HAP-1 (cell line): ENCODE measurements at places on chromosomes 6 and 20.

GRCh38 chr6:111985202-111985731, 68.6 kb upstream of the CCN6 start:
- DNase-seq: no peak

GRCh38 chr6:151112130-151112529, 127.6 kb upstream of the AKAP12 start:
- DNase-seq: no peak

GRCh38 chr6:67045076-67045475, 1338.0 kb upstream of the EYS start:
- no peak for DNase-seq

GRCh38 chr20:25015986-25016385, 23.4 kb upstream of the APMAP start:
- DNase-seq: no peak

GRCh38 chr6:34645627-34646026, 50.9 kb downstream of the ILRUN start:
- DNase-seq: no peak

DNA sequence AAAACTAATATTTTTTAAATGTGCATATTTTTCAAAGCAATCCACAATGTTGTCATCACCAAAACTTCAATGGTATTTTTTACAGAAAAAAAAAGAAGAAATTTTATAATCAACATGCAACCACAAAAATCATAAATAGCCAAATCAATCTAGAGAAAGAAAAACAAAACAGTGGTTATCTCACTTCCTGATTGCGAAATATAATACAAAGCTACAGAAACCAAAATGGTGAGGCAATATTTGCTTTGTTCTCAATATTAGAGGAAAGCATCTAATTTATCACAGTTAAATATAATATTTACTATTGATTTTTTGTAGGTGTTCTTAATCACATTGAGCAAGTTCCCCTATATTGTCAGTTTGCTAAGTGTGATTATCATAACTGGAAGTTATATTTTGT, 720.7 kb upstream of the ADGRB3 start:
- DNase-seq: no peak

DNA sequence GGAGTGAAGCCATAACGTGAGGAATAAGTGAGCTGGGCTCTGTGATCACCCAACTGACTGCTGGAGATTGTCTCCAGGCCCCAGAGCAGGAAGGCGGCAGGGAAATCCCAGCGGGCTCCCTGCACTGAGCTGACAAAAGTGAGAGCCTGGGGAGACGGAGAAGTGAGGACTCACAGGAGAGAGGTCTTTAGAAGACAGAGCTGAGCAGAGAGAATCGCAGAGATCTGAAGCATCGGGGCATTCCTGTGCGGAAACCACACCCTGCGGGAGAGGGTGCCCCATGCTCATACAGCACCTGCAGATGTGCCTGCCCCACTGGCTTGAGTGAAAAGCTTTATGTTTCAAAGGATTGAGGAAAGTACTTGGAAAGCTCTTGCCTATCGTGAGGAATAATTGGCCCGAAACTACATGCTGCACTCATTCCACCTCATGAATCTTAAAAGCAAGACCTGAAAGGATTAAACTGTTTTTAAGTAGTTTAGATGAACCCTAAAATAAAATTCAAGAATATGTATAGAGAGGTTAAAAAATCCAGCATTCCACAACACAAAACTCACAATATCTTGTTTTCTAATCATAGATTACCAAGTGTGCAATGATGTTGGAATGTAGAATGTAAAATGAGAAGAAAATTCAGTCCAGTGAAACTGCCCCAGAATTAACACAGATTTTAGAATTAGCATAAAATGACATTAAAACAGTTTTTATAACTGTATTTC, 17.7 kb upstream of the THBS2 start:
- peak; percentile 62 for DNase-seq

DNA sequence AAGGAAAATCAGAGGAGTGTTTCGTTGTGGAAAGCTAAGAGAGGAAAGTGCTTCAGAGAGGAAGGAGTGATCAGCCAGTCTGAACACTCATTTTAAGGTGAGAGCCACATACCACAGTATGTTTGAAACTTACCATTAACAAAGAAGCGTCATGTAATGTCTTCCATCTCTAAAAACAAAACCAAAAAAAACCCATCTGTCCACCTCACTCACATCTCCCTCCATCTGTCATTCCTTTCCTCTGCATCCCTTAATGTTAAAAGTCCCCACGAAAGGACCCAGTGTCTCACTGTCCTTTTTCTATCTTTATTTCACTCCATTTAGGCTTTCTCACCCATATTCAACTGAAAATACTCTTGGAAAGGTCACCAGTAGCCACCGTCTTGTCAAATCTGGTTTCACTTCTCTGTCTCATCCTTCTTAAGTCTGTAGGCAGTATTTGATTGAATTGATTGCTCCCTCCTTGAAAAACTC, 59.4 kb upstream of the GNRH2 start:
- DNase-seq: no peak

DNA sequence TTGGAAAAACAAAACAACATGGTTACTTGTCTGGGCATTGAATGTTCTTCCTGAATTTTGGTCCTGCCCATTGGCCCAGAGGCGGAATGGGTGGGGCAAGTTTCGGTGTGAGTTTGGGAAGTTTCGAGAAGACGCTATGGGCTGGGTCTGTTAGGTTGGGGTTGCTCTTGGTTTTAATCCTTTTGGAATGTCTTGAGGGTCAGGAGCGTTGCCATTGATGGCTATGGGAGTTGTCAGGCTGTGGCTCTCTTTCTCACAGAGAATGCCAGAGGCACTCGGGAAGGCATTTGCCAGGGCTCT, 135.0 kb downstream of the LRRC1 start:
- no peak for DNase-seq

DNA sequence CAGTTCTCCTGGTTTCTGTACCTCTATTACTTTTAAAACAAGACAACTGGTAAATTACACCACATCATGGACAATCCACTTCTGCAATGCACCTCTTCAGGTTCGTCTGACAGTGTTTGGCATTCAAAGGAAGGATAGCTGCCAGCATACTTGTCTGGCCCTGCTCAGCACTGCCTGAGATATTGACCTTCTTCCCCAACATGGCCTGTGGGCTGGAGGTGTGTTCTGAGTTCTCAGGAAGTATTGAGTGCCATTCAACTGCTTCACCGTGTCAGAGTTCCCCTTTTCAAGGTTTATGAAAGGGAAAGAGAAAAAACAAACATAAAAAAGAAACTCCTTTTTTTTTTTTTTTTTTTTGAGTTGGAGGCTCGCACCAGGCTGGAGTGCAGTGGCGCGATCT, 267.9 kb upstream of the SASH1 start:
- no peak for DNase-seq

- no peak for DNase-seq
Observed at GRCh38 chr6:48825501-48826151, 637.4 kb downstream of the MMUT start.

- DNase-seq: no peak
Observed at GRCh38 chr20:56429502-56429901, 17.4 kb downstream of the CASS4 start.

GRCh38 chr6:14026831-14027539, 90.6 kb upstream of the CD83 start:
- no peak for DNase-seq

DNA sequence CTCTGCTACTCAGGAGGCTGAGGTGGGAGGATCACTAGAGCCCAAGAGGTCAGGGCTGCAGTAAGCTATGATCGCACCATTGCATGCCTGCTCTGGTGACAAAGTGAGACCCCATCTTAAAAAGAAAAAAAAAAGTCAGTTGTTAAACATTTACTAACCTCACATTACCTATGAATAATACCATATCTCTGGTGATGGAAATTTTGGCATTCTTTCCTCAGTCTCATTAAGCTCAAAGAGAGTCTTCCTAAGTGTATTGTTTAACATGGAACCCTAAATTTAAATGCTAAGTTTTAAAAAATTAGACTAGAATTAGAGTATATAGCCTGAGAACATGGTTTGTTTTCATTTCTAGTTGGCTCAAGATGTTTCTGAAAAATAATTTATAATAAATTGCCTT, 11.3 kb upstream of the BFSP1 start:
- DNase-seq: no peak

GRCh38 chr6:87575423-87575822, 14.4 kb downstream of the RARS2 start:
- DNase-seq: no peak

DNA sequence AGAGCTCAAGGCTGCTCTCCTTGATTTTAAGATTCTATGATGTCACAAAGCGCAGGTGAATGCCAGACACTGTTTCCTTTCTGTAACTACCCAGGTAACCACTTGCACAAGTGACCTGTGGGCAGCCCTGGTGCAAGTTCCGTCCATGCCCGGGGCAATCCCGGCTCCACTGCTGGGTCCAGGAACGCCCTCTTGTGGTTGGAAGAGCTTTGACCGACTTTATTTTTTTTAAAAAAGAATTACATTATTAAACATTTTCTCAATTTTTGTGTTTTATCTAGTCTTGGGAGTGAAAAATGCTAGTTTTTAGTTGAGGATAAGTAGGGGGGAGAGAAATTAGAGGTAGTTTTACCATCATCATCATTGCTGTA, 695.2 kb downstream of the QKI start:
- DNase-seq: no peak
